ENCODE measurements at places on chromosomes 4 and X. TPM values are rescaled to one million over a fixed set of nuclear protein-coding genes. Genes with fewer than 3 reads are reported as not detected.

The ADGRG2 gene
- total RNA-seq: 12.5 TPM

The SPACA5 gene
- not detected for total RNA-seq

The JCHAIN gene
- total RNA-seq: 12.3 TPM

The SFRP2 gene
- total RNA-seq: 34.0 TPM

The AVPR2 gene
- 1.1 TPM for total RNA-seq

DNA sequence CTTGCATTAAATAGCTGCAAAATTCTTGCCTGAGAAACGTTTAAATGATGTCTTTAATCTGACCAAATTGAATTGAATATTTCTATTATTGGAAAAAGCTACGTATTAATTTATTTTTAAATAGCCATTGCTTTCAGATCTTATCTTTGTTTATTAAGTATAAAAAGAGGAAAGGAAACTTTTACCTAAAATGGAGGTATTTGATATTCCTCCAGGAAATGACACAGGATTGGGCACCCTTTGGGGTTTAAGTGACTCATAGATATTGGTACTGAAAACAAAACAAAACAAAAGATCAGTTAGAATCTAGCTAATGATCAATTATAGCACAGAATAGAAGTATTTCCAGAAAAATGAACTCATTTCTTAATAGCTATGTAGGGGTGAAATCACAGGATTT, 34.1 kb downstream of the PLS3 start:
- no peak for DNase-seq

DNA sequence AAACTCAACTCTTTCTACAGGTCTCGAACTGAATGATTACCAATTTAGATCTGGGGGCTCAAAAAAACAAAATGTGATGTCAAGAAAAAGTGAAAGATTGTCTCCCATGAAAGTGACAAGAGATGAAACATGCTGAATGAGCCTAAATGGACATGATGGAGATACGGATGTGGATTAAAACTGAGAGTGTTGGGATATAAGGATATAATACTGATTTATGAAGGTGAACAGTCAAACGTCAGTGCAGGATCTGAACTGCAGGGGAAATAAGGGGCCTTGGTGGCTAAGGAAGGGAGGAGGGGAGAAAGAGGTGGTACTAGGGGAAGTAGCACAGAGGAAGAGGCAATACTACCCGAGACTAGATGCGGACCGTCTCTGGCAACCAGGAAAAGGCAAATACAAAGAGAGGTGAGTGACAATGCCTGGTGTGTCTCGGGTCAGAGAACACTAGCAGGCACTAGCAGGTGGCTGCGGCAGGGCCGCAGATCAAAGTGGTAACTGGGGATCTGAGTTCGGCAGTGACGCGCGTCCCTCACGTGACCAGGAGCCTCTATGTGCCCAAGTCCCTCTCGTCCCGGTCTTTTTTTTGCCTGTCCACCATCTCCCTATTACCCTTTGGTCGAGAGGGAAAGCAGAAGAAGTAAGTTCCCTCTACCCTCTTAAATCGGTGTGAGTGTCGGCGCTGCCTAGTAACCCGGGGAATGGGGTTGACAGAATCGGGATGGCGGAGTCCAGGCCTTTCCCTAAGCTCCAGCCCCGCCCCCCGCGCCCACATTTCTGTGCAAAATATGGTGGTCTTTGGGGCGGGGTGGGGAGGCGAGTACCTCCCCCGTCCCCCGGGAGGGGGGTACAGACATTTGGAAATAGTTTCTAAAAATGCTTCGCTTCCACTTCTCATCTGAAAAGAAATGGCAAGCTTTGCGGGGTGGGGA, at the start of gene TCEAL1:
TSS of gene TCEAL1 (plus strand) at position 590 of the 932 bp plus-strand sequence. CDS start 942 bp downstream, outside the sequence.
- DNase-seq: peak; percentile 63
